SHP77 treated with DMSO at 0.1 percent for 48 hours (cell line): ENCODE measurements at places on chromosomes 2 and 18.

- no peak for DNase-seq
Measured at GRCh38 chr2:2192091-2192955, 138.8 kb downstream of the MYT1L start.

DNA sequence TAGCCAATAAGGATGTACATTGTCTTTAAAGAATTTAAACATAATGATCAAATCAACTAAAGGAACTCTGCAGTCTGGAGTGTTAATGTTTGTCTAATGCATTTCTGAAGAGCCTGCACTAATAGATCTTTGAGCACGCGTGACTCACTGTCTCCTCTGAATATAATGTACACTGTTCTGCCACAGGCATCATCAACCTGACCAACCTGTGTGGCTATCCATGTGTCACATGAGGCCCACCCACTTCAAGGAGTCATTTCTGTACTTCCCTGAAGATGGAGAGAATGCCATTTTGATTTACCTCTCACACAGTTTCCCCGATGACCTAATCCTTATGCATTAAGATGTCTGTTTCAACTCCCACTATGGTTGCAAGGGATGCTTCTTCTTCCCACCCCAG is 434.0 kb upstream of the SPHKAP start:
- DNase-seq: no peak

GRCh38 chr18:76546088-76546435 is 51.0 kb upstream of the ZNF516 start:
- no peak for DNase-seq

DNA sequence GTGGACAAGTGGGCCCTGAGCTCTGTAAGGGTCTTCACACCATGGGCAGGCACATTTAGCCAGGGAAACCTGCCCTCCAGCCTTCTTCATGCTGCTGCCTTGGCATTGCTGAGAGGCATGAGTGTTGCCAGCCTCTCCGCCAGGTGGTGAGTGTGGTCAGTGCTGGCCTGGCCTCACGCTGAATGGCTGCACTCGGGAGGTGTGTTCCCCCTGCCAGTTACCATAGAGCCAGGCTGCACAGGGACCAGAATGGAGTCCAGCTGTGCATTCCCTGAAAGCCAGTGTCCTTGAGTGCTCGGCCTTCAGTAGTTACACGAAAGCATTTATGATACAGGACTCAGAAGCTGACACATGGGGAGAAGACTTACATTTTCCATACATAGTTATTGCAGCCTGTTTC is 139.7 kb downstream of the ATP9B start:
- DNase-seq: no peak

GRCh38 chr2:131056932-131057287 is 36.4 kb downstream of the FAM168B start:
- DNase-seq: no peak

GRCh38 chr2:12244070-12244469 is 472.7 kb upstream of the TRIB2 start:
- no peak for DNase-seq
